Activated T-cell treated with anti-CD3 and anti-CD28 coated beads for 48 hours (primary cell): ENCODE measurements at places on chromosomes 5 and 9.
A peak's percentile ranks its signal among the peaks of the same experiment; 100 is the strongest.

GRCh38 chr5:108743846-108744245 lies 3.9 kb upstream of the FER start:
- no peak for DNase-seq

- no peak for DNase-seq
Measured at GRCh38 chr5:62066761-62067277, 239.2 kb upstream of the KIF2A start.

DNA sequence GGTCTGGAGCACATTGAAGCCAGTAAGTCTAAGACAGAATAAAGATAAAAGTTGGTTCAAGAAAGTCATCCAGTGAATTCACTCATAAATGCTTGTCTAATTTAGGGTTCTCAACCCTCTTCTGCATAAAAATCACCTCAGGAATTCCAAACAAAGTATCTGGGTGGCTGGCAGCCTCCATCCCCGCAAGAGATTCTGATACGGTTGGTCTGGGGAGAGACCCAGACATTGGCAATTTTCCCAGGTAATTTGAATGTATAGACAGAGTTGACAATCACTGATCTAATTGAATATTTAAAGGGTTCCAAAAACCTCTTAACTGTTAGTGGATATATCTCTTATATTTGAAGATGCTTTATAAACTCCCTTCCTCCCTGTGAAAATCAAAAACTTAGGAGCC lies 14.9 kb downstream of the ADAMTSL1 start:
- no peak for DNase-seq

GRCh38 chr5:159609359-159609758 lies 279.1 kb upstream of the IL12B start:
- no peak for DNase-seq

- no peak for DNase-seq
Measured at GRCh38 chr5:149700347-149700746, 29.8 kb upstream of the PPARGC1B start.

DNA sequence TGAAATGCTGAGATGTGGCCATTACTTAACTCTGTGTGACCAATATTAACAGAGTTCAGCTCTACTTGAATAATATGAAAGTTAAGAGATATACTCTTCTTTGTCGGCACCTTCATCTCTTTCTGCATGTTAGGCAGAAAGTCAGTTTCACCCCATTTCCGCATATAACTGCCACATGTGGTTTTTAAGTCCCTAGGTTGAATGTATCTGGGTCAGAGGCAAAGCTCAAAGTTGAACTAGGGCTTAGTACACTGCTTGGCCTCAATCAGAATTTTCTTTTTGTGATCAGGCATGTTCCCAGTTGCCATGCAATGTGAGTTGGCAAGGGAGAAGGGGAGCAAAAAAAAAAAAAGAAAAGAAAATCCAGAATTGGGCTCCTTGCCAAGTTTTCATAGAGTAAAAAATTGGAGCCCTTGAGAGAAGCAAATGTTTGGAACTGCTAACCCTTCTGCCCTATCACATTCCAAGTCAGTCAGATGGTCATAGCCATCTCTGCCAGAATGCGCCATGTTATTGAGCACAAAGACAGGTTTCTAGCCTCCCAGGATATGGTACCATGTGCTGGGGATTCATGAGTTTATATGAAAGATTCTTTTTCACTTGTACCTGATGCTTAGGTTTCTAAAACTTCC lies 251.2 kb upstream of the RORB start:
- DNase-seq, result no peak

- DNase-seq, result no peak
Measured at GRCh38 chr9:134466869-134467616, 140.8 kb downstream of the RXRA start.

DNA sequence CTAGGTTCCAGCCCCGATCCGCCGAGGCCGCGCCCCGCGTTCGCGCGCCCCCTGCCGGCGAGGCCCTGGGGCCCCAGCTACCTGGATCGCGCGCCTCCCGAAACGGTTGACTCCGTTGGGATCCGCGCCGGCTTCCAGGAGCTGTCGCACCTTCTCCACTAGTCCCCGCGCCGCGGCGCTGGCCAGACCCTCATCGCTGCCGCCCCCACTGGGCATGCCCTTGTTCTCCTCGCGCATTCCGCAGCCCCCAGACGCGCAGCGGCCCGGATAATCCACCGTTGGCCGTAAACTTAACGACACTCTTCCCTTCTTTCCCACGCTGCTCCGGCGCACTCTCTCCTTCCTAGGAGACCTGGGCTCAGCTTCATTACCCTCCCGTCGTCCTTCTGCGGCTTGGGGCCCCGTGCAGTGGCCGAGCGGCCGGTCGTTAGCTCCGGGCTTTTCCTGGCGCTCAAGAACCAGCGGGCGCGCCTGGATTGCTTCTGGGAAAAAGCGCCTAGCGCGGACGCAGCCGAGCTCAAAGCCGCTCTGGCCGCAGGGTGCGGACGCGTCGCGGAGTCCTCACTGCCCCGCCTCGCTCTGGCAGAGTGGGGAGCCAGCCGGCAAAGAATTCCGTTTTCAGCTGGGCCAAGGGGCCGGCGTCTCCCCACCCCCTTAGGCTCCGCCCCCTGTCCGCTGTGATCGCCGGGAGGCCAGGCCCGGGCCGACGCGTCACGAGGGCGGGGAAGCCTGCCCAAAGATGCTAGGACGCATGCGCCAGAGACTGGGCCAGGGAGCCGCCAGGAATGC lies at the start of gene CDKN2B:
CDKN2B (minus strand) TSS at position 589 of the 789 bp plus-strand sequence; CDS start at position 237, 352 bp downstream.
- DNase-seq, result peak; percentile 73

- no peak for DNase-seq
Measured at GRCh38 chr5:132447196-132447595, 43.4 kb downstream of the IRF1 start.

GRCh38 chr5:151670953-151671636 lies 15.6 kb downstream of the SPARC start:
- DNase-seq, result no peak

DNA sequence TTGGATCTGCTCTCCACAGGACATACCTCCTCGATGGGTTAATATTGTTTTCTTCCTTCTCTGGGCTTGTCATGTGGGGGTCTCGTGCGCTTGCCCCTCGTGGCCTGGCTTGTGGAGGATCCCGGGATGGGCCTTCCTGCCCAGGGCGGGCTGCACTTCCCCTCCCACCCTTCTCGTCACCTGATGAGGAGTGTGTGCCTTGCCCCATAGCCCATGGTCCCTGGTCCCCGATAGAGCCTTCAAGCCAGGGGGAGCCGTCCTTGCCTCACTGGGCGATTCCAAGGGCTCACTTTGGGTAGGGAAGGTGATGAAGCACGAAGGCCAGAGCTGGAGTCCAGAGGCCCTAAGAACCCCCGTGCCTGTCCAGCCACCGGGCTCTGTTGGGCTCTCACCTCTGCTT lies 28.7 kb downstream of the DYNC2I2 start:
- DNase-seq, result no peak

DNA sequence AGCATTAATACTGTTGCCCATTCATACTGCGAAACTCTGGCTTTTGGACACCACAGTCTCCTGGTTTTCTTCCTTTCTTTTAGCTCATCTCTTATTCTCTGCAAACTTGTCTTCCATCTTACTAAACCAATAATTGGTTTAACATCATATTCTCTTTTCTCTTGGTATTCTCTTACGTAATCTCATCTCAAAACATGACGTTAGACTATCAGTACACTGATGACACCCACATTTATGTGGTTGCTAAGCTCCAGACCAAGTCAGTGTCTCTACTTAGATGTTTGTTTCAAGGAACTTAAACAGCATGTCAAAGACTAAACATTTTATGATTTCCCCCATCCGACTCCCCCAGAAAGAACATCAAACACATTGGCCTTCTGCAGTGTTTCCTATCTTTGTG lies 2.1 kb downstream of the PRRC1 start:
- DNase-seq, result no peak

DNA sequence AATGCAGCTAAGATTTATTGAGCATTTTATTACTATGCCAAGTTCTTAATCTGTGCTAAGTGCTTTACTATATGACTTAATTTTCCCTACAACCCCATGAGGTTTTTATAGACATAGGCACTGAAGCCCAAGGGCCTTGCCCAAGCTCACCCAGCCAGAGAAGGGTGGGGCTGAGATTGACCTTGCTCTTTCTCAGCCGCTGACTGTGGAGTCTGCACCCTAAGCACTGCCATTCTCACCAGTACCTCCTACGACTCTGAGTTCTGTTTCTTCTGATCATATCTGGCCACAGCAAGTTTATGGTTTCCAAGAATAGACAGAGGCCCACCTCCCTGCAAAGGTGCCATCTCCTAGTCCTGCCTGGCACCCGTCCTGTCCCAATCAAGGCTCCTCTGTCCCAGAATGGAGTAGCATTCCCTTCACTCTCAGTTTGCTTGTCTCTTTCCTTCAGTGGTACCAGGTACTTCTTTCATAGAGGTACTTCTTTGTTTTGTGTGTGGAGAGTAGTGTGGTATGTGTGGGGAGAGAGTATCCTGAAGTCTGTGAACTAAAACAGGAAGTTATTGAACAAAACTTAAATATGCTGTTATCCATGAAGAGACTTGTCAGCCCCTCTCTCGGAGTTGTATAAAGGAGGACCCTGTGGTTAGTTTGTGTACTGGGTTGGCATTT lies 42.6 kb downstream of the CSF1R start:
- no peak for DNase-seq

DNA sequence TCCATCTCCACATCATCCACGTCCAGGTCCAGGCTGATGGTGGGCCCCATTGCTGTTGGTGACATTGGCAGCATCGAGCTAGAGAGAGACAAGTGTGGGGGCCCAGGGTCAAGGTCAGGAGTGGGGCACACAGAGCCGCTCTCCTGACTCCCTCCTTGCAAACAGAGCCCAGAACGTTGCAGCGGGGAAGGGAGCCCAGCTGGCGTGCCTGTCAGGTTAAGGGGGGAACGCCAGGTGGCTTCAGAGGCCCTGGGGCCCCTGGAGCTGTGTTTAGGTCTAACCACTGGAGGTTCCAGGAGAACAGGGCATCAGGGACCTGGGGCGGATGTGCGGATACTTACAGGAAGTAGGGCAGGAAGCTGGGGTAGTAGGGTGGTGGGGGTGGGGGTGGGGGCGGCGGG lies 7.5 kb downstream of the RNF44 start:
- DNase-seq, result no peak

GRCh38 chr9:9905736-9906135 lies 707.1 kb downstream of the PTPRD start:
- DNase-seq, result no peak

DNA sequence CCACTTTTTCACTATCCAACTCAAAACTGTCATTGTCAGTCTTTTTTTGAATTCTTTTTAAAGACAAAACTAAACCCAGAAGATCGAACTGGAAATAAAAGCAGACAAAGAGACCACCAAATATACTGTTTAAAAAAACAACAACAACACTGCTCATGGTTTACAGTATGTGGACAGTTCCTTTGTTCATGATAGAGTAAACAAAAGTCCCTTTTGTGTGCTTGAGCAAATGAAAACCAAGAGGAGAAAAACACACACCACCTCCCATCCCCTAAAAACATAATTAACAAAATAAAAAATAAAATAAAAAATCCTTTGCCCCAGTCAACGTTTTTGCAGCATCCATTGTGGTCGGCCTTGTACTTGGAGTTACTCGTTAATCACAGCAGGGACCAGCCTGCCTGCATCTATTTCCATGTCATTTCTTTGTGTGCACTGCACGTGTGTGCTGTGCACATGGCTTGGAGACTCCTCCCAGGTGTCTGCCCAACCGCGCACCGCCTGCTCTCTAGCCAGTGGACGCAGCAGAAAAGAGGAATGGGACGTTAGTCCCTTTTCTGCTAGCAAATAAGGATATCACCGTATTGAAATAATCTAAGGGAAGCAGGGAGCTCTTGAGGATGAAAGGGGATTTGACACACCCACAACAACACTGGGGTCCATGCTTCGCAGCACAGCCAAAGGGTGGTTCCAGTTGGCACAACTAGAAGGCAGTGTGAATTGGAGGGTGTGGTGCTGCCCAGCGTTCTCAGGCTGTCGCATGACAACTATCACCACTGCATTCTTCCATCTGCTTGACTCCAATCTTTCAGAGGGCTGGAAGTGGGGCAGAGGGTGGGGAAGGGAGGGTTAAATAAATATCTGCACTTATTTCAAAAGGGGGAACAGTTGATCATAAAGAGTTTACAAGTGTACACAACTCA lies 130.0 kb downstream of the SEMA6A start:
- no peak for DNase-seq

DNA sequence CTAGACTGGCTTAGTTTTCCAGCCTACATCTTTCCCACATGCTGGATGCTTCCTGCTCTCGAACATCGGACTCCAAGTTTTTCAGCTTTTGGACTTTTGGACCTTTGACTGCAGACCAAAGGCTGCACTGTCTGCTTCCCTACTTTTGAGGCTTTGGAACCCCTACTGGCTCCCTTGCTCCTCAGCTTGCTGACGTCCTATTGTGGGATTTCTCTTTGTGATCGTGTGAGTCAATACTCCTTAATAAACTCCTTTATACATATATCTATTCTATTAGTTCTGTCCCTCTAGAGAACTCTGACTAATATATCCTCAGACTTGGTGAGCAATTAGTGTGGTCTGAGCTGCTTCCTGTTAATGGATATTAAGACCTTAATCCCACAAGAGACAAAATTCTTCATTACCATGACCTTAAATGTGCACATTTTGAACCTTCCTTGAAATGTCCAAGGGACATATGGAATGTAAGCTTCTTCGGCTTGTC lies 752.9 kb downstream of the CDH18 start:
- no peak for DNase-seq
